Activated B cell treated with CpG ODN at 0.5 μM for 24 hours (primary cell): ENCODE measurements at places on chromosomes 12 and 14.

DNA sequence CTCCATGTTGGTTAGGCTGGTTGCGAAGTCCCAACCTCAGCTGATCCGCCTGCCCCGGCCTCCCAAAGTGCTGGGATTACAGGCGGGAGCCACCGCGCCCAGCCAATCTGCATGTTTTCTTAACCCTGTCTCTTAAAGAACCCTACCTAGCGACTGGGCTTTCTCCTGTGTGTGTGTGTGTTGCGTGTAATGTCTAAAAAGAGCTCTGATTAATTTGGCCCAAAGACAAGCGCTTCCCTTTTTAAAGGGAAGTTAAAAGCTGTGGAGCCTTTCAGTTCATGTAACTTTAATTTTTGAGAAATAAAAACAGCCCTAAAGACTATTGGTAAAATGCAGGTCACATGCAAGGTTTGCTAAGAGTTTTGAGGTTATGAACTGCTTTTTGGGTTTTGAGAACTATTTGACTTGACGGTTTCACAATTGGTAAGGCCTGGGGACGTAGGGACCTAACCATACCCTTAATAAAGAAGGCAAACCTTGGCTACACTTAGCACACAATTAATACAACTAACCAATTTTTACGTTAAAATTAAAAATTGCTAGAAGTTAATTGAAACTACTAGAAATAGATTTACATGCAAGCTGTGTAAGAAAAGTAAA, 103.2 kb downstream of the KCNMB4 start:
- no peak for DNase-seq

DNA sequence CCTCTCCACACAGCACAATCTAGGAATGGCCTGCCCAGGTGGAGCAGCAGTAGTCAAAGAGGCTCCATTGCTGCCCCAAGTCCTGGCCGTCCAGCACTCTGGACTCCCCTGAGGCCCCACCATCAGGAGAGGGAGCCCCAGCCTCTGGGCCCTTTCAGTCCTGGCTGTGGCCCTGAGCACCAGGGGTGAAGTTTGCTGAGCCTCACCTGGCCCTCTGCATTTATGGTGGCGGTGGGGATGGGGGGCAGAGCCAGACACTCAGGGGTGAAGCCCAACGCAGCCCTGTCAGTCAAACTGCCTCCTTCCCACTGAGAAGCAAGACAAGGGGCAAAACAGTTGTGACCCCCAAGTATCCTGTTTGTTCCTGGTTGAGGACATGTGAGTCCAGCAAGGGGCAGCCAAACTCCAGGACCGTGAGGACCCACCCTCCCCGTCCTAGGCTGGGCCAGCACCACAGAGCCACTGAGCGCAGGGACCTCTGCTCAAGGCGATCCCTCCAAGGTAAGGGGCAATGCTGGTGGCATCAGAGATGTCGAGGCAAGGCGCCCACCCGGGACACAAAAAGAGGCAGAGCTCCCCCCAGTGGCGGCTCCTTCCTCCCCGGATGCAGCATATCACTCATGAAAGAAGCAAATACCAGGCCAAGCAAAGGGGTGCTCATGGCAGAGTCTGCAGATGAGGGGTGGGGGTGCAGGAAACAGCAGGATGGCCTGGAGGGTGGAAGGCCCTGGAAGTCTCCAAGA, 4.8 kb upstream of the AMN start:
- DNase-seq: peak; percentile 64

GRCh38 chr12:2940564-2940963, 18.6 kb upstream of the TEAD4 start:
- DNase-seq: no peak

GRCh38 chr12:112792301-112792700, 753 bp downstream of the RPH3A start:
- DNase-seq: no peak

GRCh38 chr14:74882103-74882920, 596 bp downstream of the DLST start:
- DNase-seq: no peak

- DNase-seq: no peak
These were observed 191.7 kb downstream of the BCL11B start for GRCh38 chr14:99080306-99080705.

- DNase-seq: no peak
These were observed 25.7 kb upstream of the CERS5 start for GRCh38 chr12:50192908-50193307.

GRCh38 chr12:77060883-77061240, 4.5 kb downstream of the E2F7 start:
- DNase-seq: no peak

DNA sequence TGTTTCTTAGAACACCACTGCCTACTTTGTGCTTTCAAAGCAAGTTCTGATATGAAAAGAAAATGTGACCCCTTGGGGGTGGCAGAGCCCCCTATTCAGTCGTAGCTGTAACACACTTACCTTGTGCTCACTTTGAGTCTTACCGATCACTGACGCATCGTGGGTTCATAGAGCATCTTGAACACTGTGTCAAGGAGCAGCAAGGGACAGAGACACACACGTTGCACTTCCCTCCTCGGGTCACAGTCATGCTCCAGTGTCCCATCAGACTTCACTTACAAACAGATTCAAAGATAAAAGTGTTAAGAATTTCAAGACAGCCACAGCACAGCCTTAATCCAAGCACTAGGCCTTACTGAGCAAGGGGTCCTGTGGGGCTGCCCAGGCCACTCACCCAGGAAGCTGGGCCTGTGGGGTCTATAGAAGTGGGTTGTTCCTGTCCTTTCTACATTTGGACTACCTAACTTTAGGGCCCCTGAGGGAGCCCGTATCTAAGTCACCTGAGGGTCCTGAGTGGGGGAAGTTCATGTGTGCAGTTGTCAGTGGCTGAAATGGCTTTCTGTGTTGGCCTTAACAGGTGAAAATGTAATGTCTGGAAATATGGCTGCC, 75.4 kb upstream of the BDKRB2 start:
- no peak for DNase-seq

DNA sequence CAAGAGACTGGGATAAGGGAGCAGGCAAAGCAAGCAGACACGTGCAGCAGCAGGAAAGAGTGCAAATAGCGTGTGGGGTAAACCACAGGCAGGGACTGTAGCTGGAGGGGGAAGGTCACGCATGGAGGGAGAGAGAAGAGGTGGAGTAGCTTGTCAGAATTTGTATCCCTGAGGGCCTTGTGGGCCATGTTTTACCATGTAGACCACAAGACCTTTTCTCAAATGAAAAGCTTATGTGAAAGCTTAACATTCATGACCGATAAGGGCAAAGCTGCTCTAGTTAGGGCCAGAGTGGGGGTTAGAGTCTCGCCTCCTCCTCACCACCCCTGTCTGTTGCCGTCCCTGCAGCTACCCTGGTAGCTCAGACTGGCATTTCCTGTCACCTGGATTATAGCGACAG, 152.9 kb upstream of the E2F7 start:
- no peak for DNase-seq

GRCh38 chr14:51873221-51873893, 12.9 kb downstream of the GNG2 start:
- no peak for DNase-seq

GRCh38 chr14:72104011-72104613, 171.9 kb downstream of the RGS6 start:
- DNase-seq: no peak

GRCh38 chr14:49640540-49641417, 5.7 kb upstream of the DNAAF2 start:
- no peak for DNase-seq

GRCh38 chr14:105482486-105483110, 4.1 kb upstream of the CRIP1 start:
- no peak for DNase-seq

DNA sequence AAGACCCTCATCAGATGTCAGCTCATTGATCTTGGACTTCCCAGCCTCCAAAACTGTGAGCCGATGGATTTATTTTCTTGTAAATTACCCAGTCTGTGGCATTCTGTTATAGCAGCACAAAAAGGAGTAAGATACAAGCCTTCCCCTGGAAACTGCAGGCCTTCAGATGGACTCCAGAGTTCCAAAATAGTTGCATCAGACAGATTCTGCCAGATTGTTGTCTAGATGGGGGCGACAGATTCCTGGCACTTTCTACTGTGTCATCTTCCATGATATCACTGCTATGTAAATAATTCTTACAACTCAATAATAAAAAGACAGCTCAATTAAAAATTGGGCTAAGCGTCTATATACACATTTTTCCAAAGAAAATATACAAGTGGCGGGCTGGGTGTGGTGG, 17.2 kb upstream of the MARK3 start:
- DNase-seq: no peak

DNA sequence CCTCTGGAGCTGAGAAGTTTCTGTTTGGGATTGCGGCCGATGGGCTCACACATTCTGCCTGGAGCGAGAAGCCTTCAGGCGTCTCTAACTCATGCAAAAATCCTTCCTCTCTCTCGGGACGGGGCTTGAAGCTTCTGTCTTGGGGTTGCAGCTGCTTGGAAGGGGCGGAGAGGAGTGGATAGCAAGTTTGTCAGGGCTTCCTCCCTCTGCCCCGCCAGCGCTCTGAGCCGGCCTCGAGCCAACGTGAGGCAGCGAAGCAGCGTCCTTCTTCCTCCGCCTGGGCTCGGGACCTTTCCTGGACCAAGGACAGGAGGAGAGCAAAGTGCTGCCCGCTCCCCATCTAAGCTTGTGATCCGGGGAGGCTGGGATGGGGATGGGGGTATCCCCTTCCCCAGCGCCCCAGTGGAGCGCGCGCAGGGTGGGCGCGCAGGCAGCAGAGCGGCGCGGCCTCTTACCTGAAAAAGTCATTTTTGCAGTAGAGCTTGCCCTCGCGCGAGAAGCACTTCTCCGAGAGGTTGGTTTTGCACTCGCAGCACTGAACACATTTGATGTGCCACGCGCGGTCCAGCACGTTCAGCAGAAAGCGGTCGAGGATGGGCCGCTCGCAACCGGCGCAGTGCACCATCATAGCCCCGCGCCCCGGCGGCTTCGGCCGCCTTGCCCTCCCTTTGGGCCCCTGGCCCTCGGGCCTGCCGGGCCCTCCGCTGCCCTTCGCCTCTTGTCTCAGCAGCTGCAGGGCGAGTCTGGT, 626 bp downstream of the LHX5 start:
- DNase-seq: no peak

GRCh38 chr14:103006106-103006505, 51.2 kb downstream of the CDC42BPB start:
- DNase-seq: no peak

- no peak for DNase-seq
These were observed 22.4 kb downstream of the RXYLT1 start for GRCh38 chr12:63802012-63802608.

DNA sequence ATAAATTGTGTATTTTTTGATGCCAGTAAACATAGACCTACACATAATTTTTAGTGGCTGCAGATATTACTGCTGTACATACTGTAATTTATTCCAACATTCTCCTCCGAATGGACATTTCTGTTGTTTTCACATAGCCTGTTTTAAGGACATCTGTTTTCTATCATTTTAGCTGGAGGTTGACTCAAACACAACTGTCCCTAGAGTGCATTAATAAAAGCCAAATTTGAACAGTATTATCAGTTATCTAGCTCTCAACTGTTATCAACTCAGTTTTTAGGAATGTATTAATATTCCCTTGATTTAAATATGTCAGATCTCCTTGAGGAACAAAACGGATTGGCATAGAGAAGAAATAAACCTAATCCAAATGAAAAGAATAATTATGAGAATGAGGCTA, 17.2 kb upstream of the PIWIL1 start:
- DNase-seq: no peak

DNA sequence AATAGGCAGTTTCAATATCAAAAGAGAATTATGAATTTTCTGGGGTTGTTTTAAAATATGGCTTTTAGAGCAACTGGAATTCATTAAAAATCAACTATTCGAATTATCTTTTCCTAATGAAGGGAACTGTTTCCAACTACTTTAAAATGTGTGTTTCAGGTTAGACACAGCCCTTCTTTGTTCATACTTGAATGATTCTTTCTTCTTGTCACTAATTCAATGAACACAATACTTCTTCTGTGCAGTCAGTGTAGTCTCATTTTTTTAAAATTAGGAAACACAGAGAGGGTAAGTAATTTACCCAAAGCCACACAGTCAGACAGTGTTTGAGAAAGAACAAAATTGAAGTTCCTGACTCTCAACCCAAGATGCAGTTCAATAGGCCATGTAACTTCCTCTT, 414.0 kb downstream of the CCDC91 start:
- DNase-seq: no peak

DNA sequence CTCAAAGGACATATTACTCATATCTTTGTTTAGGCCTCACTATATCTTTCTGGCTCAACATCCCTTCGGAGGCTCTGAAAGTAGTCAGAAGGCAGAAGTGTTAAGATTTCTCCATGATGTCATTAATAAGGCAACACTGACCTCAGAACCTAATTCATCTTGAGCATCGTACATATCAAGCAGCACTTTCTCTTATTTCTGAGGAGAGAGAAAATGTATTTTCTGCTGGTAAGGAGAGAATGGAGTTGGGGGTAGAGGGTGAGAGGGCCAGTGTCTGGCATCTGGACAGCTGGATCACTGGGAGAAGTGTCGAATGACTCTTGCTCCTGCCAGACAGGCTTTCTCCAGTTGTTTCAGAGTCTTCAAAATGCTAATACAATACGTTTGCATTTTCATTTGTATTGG, 213.2 kb upstream of the PRICKLE1 start:
- DNase-seq: no peak

- no peak for DNase-seq
These were observed 585.5 kb upstream of the ATXN7L3B start for GRCh38 chr12:73951956-73952703.

- no peak for DNase-seq
These were observed 16.3 kb downstream of the ALX1 start for GRCh38 chr12:85296362-85296761.

GRCh38 chr12:1995205-1995896, 8.9 kb downstream of the DCP1B start:
- DNase-seq: no peak

DNA sequence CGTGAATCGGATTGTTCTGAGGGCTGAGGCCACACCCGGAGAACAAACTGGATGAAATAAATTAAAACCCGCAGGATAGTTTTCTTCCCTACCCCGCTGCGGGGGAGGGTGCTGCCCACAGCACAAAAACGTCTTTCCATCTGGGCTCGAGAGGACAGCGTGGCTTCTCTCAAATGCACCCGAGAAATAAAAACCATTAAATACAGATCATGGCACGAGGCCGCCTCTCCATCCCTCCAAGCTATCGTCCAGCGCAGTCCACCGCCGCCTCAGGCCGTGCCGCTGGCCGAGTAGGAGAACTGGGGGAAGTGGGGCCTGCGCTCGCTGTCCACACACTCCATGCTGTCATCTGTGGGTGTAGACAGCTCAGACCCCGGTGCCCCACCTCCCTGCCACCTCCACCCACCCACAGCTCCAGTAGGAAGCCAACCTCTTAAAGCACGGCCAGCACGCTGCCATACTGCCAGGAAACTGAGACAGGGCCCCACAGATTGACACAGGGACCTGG, 17.2 kb downstream of the SIVA1 start:
- DNase-seq: no peak
